HCT116 (cell line): ENCODE measurements at places on chromosomes 4 and X.

GRCh38 chr4:166602068-166602467 lies 632.2 kb downstream of the SPOCK3 start:
- no peak for DNase-seq

- no peak for DNase-seq
These were observed 188.2 kb downstream of the LDB2 start for GRCh38 chr4:16710198-16710597.

DNA sequence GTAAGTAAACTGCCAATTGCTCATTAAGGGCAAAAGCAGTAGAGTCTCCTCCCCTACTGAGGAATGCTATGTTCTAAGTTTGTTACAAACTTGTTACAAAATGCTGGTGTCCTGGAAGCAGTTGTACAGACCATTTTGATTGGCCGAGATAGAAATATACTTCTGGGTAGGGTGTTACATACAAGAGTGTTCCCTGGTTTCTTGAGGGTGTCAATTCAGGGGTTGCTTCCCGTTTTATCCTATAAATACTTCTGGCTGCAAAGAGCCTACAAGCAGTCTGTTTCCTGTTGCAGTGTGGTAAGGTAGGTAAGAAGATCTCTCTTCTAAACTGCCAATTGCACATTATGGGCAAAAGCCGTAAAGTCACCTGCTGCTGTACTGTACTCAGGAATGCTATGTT lies 5.7 kb downstream of the TRPC5OS start:
- DNase-seq, result no peak

- no peak for DNase-seq
These were observed 65.6 kb downstream of the ASB9 start for GRCh38 chrX:15204130-15204751.

GRCh38 chr4:75018811-75019479 lies 86.0 kb downstream of the PARM1 start:
- no peak for DNase-seq

GRCh38 chrX:154724993-154725756 lies 25.7 kb downstream of the GAB3 start:
- DNase-seq, result no peak

- DNase-seq, result no peak
These were observed 32.0 kb downstream of the CCSER1 start for GRCh38 chr4:90159193-90159592.

DNA sequence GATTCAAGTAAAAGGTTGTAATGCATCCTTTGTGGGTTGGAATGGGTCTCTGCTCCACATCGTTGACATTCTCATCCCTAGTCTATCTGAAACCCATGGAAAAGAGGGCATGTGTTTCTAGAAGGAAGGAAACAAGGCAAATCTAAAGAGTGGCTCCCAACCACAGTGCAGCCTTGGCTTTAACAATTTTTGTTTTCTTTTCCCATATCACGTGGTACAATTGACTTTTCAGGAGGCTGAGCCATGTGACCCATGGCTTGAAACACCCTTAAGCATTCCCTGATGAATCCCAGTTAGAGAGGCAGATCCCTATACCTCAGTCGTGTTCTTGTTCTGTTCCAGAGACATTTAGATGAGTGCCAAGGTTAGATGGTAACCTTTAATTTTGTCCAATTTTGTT lies 12.8 kb downstream of the DCUN1D4 start:
- no peak for DNase-seq

DNA sequence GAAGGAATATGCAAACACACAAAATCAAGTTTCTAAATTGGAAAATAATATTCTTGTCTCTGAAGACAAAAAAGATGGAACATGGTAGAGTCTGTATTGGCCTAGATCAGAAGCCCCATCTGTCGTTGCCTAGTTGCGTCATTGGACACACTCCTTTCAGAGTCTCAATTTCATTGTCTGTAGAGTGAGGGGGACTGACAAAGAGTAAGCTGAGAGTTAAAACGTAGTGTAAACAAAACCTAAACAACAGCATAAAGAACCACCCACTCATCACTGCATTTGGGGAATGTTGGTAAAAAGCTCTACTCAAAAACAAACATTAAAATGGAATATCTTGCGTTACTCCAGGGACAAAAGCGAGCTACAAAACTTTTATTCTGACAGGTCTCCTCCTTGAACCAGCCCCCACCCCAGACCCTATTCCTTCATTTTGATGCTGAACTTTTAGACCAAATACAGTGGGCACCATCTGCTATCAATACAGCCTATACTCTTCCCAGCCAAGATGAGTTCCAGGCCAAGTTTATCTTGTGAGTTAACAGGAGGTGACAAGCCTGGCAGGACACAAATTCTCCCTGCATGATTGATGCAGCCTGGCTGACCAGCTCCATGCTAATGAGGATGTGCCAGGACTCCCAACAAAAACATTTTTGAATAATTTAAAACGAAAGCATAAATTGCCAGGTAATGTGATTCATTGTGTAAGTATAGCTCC lies 125.2 kb downstream of the COL25A1 start:
- DNase-seq, result no peak

DNA sequence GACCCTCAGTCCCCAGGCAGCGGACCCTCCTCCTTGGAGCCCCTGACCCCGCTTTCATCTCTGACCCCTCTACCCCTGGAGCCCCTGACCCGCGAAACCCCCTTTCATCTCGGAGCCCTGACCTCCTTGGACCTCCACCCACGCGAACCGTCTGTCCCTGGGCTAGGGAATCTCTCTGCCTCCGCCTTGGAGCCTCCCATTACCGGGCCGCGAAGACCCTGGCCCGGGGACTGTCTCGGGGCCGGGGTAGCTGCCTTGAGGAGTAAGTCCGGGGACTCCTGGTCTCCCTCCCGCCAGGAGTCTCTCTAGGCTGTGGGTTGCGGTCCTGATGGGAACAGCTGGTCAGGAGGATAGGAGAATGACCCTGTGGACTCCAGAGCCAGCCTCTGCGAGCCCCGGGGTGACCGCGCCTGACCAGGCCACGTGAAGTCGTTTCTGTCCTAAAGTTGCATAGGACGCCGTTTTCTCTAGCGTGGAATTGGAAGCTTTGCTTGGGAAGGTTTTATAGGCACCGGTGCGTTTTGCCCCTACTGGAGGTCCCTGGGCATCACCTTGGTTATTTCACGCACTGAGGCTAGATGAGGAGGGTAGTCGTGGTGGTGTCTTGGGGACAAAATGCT lies 824 bp downstream of the TBC1D14 start:
- DNase-seq, result no peak

GRCh38 chrX:154013614-154014360 lies 5.9 kb downstream of the IRAK1 start:
- DNase-seq, result no peak
